ENCODE measurements at places on chromosomes 5 and 9. TPM values are rescaled to one million over a fixed set of nuclear protein-coding genes. Genes with fewer than 3 reads are reported as not detected.

EPB41L4A gene
- 18.6 TPM for total RNA-seq

DNA sequence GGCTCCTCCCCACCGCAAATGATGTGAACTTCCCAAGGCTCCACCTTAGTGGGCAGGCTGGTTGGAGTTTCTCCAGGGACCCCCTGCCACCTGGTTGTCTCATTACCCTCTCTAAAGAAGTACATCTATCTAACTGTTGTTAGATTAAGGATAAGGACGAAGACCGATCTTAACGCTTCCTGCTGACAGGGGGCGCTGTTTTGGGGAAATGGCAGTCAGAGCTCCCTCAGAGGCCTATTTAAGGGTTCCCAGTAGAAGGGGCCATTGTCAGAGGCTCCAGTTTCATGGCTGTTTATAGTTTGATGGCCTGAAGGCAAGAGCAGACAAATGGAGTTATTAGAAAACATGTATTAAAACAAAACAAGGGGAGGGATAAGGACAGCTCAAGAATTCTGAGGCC is 100.1 kb downstream of the SPEF2 start:
- DNase-seq = no peak

GRCh38 chr9:111630182-111630963 is 761 bp upstream of the DNAJC25 start:
- no peak for DNase-seq

DNA sequence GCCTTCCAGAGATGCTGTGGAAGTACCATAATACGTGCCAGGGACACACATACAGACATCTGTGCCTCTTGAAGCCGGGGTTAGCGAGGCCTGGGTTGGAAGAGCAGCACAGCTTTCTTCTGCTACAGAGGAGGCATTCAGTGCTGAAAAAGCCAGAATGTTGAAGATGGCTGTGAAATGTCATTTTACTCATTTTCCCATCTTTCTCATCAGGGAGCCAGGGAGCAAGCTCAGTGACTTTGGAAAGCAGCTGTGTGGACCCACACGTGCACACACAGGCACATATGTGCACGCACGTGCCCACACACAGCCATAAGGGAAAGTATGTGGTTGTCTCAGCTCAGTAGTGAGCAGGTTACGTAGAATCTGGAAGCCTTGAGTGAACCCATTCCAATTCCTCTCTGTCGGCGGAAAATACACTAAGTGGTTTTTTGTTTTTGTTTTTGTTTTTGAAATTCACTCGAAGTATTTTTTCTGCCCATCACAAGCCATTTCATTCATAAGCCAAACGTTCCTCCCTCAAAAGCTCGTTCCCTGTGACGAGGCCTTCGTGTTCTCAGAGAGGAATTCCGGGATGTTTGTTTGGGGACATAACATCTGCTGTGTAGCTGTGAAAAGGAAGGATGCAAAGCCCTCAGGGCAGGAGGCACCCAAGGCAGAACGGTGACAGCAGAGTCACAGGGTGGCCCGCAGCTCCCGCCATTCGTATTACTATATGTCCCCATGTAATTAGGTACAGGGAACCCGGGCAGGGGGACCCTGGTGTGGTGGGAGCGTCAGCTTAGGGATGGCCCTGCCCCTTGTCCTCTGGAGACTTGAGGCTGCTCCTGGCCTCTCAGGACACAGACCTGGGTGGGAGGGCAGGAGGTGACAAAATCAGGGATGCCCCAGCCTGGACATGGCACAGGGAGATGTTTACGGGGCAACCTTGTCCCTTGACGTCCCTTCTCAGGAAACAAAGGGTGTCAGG is 29.0 kb upstream of the ANKRD33B start:
- peak; percentile 17 for DNase-seq

DNA sequence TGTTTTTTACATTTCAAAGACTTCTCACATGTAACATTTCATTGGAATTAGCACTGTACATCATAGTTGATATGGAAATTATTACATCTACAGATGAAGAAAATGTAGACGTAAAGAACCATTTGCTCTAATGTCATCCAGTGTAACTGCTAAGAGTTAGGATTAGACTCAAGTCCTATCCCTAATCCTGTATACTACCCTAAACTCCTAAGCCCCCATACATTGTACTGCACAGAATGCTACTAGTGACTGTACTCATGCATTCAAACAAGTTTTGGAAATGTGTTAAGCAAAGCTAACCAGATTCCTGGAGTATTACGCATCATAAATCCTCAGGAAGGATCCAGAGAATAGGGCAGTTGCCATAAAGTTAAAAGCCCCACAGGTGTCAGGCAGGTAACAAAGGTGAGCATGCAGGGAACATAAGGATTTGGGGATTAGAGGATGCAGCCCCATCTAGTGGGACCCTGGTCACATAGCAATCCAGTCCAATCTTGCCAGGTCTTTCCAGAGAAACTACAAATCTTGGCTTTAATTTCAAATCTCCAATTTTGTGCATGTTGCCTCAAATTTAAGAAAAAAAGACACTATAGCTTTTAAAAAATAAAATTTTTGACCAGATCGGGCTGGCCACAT is 32.0 kb downstream of the HAVCR1 start:
- no peak for DNase-seq

Measured in left ventricle myocardium superior (tissue), 1 donor.